ENCODE measurements at places on chromosomes 7 and 10.

DNA sequence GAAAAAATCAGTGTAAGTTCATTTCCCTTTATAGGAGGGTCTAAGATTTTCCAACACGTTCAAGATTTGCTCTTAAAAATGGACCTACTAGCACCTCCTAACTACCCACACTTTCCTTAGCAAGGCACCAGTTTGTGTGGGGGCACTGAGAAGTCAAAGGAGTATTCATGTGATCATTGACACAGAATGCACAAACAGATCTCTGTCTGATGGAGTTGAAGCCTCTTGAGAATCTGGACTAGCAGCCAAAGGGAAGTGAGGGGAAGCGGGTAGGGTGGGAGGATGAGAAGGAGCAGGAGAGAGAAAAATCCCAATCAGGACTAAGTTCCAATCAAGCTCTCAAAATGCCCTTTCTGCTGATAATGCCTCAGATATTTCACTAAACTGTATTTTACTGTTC is 4.1 kb downstream of the MMS19 start:
- no peak for DNase-seq

DNA sequence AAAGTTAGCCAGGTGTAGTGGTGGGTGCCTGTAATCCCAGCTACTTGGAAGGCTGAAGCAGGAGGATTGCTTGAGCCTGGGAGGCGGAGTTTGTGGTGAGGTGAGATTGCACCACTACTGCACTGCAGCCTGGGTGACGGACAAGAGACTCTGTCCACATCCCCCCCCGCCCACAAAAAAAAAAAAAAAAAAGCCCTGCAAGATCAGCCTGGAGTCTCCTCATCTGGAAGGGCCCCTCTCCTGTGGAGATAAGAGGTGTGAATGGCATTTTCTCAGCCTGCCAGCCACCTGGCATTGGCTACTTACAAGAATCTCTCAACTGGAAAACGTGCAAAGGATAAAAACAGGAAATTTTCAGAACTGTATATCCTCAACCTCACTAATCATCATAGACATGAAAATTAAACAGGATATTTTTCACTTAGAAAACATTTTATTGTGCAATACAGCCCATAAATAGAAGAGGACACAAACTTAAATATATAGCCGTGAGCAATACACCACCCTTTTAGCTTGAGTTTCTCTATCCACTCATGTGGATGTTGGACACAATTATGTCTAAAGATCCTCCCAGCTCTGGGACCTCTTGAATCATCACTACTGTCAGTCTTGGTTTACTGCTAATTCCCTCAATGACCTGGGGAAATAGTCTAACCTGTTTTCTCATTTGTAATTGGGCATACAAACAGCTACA is 11.3 kb upstream of the TSPAN15 start:
- no peak for DNase-seq

- DNase-seq, result no peak
Measured at GRCh38 chr7:25828468-25828867, 323.5 kb upstream of the NFE2L3 start.

DNA sequence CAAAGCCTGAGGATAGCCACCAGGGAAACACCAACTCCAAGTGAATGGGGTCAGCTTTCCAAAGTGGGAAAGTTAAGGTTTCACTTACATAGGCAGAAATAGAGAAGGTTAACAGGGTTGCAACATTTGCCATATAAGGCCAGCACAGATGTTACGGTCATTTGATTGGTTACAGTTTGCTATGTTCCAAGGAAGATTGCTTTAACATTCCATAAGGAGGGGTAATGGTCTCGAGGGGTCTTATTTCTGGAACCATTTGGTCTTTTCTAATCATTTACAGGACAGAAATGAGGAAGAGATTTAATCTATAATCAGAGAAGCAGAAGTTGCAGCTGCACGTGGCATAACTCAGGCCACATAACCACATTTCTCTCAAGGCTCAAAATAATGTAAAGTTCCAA is 679.4 kb upstream of the C7orf33 start:
- no peak for DNase-seq

DNA sequence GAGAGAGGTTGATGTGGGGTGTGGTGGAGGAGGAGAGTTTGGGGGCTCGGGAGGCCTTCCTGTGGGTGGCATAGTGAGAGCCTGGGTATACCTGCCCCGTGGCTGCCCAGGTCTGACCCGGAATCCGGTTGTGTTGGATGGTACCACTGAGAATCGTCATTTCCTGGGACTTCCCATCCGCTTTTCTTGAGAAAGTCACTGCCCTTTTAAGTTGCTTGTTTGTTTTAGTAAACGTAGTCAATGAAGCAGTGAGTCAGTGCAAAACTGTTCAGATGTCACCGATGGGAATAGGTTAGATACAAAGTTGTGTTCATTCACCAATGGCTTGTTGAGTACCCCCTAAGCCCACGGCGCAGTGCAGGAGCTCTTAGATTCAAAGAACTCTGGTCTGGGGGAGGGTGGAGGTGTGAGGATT is 285.8 kb downstream of the CAMK1D start:
- no peak for DNase-seq

- no peak for DNase-seq
Measured at GRCh38 chr10:108496106-108496505, 1331.6 kb upstream of the SORCS1 start.

Data from activated CD8-positive, alpha-beta memory T cell treated with anti-CD3 and anti-CD28 coated beads for 1 hour (primary cell).